ENCODE measurements at places on chromosomes 5 and 9.

GRCh38 chr9:15856591-15856990 lies 303.7 kb downstream of the CCDC171 start:
- DNase-seq = no peak

DNA sequence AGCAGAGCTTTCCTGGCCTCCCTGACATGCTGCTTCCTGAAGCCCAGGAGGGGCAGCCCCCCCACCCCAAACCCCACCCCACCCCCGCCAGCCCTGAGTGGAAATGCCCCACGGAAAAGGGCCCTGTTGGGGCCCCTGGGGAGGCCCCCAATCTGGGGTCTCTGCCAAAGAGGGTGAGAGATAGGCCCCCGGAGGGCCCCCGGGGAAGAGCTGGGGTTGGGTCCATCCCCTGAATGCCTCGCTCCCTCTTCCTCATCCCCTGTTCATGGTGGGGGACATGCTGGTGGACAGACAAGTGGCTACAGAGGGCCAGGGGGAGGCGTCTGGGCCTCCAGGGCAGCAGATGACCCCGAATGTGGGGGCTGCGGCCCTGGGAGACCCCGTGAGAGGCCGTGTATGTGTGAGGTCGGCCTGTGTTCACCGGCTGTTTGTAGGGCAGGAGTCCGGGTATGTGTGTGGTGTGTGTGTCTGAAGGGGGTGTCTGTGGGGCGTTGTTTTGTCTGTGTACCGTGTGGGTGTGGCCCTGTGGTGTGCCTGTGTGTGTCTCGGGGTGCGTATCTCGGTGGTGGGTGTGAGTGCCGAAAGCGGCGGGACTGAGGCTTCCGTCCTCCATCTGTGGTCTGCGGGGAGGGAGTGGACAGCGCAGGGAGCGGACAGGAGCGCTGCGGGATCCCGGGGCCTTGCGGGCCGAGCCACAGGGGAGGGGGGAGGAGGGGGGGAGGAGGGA lies 11.3 kb downstream of the C9orf50 start:
- DNase-seq = peak; percentile 35

DNA sequence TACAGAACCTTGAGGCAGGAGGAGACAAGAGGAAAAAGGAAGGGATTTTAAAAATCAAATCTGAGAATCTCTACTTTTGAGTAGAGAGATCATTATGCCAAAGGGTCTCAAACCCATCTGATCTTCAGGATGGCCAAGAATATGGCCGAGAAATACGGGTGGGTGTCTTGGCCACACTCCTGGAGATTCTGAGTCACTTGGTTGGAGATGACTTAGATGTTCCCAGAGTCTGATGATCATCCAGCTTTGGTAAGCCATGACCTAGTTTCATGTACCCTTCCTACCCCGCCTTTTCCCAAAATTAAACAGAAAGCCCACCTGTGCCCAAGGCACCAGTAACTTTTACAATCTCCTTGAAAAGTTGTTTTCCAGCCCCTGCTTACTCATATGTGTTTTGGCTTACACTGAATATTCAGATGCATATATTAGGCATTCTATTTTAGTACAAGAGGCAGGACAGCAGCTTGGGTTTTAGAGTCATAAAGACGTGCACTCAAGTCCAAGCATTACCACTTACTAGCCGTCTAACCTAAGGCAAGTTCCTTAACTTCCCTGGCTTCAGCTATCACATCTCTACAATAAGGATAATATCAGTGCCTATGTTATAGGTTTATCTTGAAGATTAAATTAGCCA lies 167.0 kb upstream of the GPR151 start:
- DNase-seq = no peak

DNA sequence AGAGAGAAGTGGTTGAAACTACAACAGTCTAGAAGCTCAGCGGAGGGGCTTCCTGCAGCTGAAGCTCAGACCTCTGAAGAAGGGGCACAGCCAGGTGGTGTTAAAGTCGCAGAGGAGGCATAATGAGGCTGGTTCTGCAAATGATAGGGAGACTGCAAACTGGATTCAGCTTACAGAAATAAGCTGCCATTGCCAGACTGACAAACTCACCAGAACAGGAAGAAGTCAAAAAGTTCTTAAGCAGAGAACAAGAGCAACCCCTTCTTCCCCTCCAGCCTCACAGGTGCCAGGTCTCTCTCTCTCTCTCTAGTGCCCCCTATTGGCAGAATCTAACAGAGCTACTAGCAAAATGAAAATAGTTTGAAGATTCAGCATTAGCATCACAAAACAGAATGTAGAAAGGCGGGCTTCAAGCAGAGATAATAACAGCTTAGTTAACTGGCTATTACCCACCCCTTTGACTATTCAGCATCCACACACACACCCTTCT lies 76.7 kb downstream of the GRAMD2B start:
- peak; percentile 63 for DNase-seq

GRCh38 chr5:169694091-169694625 lies 57.1 kb downstream of the DOCK2 start:
- no peak for DNase-seq

DNA sequence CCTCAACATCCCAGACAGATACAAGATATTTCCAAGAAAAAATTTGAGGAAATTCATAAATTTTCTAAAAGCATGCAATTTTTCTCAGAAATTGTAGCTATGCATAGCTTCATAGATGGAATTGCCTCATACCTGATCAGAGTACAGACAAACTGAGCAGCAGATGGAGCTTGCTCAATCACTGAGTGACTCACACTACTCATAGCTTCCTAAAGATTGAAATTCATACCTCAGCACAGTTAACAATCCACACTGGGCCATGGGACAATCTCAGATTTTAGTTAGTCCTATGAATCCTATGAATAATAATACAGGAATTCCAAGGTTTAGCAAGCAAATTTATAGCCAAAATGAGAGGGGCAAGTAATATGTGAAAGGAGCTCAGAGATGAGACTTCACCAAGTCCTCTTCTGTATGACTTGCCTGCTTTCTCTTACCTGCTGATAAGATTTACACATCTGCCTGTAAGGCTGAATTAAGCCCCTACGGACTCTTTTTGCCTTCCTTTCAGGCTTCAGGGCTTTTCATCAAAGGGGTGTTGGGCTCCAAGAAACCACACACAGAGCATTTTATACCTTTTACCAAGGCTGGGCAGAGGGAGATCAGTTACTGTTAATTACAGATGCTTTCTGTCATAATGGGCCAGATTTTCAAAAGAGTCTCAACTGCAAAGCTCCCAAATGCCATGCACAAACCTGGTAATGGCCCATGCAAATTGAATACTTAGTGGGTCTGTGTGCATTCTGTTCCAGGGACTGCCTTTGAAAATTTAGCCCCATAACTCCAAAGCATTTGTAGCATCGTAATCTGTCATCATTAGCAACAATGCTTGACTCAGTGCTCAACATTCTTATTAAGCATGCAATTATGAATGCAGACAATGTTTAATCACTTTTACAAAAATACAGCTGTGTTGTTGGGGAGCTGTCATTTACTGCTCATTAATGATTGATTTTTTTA lies 439.3 kb downstream of the DTWD2 start:
- DNase-seq = no peak

- no peak for DNase-seq
Measured at GRCh38 chr5:39224196-39224761, 4.9 kb upstream of the FYB1 start.

DNA sequence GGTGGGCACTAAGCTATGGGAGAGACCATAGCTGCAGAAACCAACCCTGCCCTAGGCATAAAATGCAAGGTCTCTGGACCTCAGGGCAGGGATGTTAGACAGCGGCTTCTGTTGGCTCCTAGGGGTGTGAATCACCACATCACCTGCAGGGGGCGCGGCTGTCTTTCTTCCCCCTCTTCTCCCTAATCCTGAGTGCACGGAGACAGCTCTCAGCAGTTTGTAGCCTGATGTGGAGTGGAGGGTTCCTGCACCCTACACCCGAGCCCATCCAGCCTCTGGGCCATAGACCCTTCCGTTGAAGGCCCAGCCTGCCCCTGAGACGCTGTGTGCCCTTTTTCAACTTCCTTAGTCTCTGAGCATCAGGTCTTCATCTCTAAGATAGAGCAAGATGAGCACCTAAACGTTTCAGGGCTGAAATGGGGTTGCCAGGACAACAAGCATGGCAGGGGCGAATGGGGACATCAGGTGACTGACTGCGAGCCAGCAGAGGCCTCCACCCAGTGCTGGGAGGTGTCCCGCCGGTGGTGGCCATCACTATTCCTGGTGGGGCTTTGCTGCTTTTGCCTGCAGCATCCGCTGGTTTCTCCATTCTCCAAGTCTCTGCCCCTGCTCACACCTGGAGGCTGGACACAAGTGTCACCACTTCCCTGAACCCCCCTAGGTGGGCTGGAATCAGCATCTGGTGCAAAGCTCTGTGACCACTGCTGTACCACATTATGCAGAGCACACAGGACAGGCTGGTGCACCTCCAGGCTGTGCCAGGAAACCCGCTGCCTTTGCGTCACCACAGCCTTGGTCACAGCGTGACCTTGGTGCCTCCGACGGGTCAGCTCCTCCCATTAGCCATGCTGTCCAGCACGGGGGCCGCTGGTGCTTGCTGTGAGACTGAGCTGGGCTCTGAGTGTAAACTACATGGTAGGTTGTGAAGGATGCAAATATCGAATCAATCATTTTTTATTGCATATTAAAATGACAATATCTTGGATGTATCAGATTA lies 2.5 kb upstream of the SEC16A start:
- peak; percentile 84 for DNase-seq

- DNase-seq = no peak
Measured at GRCh38 chr5:2193142-2193541, 310.4 kb upstream of the IRX4 start.

DNA sequence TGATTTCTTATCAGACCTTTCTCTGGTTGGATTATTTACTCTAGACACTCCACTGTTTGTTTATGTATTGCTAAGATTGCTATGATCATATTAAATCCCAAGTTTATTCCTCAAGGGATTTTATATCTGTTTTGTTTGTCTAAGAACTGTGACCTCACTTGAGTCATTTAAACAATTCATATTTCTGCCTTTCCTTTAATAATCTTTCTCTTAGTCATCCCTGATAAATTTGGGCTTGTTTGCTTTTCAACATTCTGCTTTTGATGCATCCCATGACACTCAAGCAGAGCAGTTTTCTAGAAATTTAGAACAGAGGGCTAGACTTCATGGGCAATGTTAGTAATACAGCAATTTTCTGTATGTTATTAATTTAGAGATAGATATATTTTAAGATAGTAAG lies 231.6 kb upstream of the TNC start:
- DNase-seq = no peak

DNA sequence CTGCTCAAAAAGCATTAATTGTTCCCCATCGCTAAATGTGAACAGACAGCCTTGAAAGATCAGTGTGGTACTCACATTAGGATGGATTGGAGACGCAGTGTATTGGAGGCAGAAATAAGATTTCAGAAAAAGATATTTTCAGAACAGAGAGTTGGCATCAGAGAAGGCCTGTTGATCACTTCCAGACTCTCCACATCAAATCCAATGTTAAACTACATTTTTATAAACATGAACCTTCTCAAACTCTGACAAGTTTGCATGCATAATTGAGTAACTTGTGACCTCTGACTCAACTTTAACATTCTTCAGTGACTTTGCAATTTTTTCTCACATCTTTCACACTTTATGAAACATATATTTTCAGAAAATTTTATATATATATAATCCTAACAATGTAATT lies 919.6 kb upstream of the SEMA6A start:
- no peak for DNase-seq

DNA sequence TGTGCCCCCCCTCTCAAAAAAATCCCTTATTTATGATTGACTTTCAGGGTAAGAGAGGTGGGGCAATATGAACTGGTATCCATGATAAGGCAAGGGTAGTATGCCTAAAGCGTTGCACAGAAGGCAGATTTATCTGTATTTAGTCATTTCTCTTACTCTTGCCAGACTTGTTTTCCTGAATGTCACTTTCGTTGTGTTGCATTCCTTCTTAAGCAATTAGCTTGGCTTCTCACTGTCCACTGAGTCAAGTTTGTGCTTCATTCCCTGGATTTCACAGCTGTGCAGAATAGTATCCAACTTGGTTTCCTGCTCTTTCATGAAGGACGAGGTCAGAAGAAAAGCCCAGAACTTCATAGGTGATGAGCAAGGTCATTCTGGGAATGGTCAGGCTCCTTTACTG lies 301.5 kb upstream of the ACTBL2 start:
- DNase-seq = no peak

GRCh38 chr5:121919046-121919445 lies 42.7 kb upstream of the SRFBP1 start:
- DNase-seq = no peak

DNA sequence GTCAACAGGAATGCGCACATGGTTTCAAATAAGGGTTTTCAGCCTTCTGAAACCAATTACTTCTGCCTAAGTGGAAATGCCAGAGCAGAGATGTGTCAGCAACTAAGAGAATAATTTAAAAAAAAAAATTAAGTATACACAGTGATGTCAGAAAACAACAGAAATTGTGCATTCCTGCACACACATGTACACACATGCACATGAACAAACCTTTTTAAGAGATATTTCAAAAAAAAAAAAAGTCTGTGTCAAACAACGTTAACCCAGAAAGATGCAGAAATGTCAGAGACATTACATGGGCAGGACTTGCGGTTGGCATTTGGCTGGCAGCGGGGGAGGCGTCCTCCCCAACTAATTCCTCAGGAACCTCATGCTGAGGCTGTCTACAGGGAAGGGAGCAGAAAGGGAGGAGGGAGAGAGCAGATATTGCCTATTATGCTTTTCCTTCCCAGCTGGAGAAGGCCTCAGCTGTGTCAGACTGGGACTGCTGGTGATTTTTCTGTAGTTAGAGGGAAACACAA lies 536.9 kb upstream of the WWC1 start:
- DNase-seq = no peak

DNA sequence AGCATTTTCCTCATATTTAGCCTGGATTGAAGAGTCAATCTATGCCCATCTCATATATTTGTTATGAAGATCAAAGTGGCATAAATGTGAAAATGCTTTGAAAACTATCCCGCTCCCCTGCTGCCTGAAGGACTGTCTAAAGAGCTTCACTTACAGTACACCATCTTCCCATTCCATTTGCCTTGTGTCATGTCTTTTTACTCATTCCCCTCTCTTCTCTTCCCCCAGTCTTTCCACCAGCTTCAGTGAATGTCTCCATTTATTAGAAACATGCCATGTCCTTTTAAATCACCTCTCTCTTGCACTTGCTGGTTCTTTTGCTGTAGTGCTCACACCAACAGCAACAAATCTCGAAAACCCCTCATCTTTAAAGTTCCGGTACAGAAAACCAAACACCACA lies 192.7 kb upstream of the SGCD start:
- no peak for DNase-seq
